ENCODE measurements at places on chromosomes 6 and 20.

DNA sequence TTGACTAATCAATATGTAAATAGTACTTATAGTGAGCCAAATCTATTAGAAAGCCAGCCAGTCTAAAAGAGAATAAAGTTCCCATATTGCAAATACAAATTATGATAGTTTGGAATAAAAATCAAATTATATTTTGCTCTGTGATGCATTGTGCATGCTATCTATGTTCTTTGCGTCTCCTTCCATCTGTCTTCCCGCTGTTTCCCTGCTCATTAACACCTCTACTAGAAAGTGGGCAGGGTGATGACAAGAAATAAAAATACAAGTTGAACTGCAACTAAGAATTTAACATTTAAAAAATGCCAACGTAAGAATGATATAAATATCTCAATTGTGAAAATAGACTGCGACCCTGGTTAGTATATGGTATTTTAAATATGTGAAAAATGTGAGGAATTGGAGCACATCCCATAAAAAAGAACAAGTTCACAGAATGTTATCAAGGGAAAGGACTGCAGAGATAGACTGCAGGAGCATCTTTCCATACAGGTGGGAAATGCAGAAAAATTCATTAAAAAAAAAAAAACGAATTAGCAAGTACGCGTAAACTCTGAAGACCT lies 157.6 kb upstream of the PDE7B start:
- DNase-seq: no peak

DNA sequence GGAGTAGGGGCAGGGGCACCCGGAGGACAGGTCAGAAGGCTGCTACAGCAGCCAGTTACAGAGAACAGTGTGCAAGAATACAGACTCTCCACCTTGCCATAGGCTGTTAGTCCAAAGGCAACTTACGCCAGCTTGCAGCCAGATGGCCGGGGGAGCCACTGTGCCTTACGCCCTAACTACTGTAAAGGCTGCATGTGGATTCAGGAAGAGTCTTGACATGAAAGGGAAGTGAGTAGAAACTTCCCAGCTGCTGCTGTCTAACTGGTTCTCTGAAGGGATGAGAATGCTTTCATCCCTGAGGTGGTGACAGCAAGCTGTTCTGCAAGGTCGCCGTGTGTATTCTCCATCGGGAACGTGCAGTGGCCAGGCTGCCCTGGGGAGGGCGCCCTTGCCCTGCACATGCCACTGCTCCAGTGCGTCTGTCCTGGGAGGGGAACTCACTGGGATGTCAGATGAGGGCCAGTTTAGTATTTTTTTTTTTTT lies 46.1 kb downstream of the LYRM4 start:
- DNase-seq: peak; percentile 51

DNA sequence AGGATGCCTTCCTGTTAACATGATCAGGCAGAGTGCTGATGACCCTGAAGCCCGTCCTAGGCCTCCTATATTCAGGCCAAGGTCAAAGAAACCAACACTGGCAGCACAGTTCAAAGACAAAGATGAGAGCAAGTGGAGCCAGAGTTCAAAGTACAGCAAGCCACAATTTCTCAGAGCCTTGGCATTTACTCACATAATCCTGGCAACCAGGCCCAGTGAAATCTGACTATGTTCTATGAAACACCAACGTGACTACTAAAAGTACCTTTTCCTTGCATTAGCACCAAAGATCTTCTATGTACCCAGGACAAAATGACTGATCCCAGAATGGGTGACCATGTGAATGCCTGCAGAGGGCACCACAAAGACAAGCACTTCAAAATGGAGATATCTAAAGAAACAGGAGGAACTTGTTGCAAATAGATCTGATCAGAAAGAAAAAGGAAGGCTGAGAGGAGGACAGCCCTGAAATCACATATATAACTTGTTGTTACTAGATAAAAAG lies 3.9 kb downstream of the NFS1 start:
- no peak for DNase-seq

DNA sequence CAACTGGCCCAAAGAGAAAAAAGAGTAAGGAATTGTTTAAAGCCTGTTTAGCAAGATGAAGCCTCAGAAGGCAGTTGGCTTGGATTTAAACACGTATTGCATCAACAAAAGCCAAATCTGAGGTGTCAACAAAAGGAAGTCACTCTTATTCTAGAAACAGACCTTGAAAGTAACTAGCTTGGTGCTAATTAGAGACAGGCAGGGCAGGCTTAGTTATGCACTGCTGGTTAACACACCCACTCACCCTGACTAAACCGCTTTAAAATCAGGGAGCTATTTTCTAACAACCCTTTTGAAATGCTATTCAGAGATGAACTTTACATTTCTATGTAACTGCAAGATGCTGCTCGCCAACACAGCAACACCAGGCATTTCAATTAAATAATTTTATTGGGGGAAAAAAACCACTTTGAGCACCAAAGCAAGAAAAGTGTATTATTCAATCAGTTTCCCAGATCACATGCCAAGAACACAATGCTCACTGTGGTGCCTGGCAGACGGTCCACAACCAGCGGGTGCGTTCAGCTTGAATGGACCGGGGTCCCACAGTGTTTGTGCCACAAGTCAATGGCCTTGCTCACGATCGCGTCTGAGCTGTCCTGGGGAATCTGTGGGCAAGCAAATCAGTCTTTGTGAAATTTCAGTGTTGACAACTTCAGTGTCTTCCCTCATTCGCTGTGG lies 23.6 kb downstream of the TBC1D7 start:
- no peak for DNase-seq

DNA sequence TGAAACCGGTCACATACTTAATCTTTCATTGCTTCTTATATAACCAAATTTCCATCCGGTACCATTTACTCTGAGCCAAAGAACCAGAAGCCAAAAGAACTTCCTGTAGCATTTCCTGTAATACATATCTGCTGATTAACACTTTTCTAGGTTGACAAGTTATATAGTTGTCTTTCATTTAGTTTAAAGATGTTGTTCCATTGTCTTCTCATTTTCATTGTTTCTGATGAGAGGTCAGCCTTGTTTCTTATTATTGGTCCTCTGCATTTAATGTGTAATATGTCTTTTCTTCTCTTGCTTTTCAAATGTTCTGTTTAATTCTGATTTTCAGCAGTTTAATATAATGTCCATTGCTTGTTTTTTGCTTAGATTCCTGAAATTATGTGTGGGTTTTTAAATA lies 214.5 kb upstream of the CCN2 start:
- no peak for DNase-seq

DNA sequence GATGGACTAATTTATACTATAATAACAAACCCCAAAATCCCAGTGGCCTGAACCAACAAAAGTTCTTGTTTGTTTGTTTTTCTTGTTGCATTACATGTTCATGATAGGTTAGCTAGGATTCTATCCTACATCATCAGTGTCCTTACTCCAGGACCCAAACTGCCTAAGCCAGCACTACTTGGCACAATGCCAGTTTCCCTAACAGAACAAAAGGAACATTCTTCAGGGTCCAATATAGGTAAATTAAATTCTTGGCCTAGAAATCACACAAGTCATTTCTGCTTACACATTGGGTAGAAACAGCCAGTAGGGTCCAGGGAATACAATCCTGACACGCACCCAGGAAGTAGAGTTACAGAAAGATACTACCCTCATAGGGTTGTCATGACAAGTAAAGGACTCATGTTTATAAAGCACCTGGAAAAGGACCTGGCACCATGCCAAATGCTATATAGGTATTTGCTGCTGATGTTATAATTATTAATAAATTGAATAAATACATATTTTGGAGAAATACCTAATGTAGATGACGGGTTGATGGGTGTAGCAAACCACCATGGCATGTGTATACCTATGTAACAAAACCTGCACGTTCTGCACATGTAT lies 38.8 kb downstream of the RCAN2 start:
- DNase-seq: peak; percentile 35

DNA sequence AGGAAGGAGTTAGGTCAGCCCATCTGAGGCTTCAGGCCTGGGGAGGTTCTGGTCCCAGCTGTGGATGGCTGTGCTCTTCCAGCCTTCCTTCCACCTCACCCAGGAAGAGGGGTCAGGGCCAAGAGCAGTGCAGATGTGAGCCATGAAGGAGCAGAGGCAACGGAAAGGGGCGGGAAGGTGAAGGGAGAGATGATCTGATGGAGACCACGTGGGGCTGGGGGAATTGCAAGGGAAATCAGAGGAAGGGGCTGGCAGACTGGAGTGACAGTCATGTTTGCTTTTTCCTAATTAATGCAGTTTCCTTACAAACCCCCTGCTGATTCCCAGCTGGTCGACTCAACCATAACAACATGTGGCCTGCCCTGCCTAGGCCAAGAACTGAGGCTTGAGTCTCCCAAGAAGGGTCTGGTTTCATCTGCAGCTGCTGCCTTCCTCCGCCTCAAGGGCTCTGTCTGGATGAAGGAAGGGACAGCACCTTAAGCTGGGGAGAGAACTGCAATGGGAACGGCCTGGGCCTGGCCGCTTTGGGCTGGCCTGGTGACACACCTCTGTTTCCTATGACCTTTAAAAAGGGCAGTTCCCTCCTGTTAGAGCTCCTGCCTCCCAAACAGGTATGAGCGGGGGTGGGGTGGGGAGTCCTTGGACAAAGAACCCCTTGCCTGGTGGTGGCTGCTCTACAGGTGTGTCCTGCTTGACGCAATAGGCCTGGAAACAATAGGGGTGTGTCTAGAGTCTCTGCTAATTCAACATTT lies 7.8 kb upstream of the MRPS18A start:
- DNase-seq: no peak

DNA sequence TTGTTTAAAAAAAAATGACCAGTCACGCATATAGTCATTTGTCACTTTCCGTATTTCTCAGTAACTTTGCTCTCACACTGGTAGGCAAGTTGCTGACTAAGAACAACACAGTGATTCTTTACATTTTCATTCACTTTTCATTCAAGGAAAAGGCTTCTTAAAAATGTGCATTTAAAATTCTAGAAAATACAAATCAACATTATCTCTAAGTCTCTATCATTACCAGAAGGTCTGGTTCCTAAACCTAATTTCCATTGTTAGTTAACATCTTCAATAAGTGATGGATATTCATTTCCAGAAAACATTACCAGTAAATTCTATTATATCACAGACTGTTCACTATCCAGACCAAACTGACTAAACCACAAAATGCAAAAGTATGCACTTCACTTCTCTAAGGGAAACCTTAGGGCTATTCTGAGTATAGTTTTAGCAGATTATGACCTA lies 115.3 kb downstream of the AHI1 start:
- no peak for DNase-seq

DNA sequence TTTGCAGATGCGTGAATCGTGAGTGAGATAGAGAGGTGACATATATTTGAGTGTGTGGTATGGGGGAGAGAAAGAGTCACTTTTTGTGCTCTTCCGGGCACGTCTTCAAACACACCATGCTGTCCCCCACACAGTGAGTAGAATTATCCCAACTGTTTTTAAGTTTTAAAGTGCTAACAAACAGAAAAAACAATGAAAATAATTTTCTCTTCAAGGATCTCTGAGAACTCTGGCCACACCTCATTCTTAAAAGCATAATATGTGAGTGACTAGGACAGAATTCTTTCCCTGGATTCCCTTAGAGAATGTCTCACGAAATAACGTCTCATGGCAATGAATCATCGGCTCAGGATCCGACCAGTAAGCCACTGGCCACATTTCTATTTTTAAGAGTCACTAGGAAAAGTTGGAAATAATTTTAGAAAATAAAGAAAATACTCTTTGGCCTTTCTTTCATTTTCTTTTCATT lies 235.7 kb upstream of the ZNF217 start:
- DNase-seq: peak; percentile 95

DNA sequence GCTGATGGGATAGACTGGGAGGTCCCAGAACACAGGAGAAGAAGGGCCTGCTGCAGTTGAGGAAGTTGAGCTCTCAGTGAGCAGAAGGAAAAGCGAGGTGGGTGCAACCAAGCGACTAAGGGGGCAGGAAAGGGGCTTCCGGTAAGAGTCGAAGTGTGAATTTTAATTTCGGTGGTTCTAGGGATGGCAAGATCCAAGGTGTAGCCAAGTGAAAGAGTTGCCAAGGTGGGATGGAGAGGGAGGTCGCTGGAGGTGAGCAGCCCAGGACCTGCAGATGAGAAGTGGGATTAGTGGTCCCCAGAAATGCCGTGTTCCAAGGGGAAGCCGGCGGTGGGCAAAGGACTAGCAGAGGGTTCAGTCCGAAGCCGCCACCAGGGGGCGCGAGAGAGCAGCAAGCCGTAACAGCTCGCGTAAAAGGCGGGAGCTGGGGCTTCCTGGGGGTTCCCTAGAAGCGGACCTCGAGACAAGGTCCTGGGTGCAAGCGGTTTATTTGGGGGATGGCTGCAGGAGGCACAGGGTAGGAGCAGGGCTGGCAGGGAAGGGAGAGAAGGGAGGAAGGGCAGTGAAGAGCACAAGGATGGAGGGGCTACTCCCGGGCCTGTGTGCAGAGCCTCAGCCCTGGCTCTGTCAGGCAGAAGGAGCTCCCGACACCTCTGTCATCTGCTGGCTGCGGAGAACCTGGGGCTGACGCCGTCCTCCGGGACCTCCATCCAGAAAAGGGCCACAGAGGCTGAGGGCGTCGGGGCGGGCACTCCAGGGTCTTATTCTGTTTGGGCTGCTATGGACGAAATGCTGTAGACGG lies 103.6 kb downstream of the PAX1 start:
- no peak for DNase-seq

DNA sequence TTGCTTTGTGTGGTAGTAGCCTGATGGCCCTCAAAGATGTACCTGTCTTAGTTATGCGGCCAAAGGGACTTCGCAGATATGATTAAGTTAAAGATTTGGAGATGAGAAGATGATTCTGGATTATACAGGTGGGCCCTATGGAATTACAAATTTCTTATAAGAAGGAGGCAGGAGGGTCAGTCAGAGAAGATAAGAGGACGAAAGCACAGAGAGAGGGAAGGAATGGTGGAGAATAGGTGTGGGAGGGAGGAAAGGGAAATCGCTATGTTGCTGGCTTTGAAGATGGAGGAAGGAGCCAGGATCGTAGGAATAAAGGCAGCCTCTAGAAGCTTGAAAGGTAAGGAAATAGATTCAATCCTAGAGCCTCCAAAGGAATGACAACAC lies 1.2 kb upstream of the TSPYL1 start:
- no peak for DNase-seq

DNA sequence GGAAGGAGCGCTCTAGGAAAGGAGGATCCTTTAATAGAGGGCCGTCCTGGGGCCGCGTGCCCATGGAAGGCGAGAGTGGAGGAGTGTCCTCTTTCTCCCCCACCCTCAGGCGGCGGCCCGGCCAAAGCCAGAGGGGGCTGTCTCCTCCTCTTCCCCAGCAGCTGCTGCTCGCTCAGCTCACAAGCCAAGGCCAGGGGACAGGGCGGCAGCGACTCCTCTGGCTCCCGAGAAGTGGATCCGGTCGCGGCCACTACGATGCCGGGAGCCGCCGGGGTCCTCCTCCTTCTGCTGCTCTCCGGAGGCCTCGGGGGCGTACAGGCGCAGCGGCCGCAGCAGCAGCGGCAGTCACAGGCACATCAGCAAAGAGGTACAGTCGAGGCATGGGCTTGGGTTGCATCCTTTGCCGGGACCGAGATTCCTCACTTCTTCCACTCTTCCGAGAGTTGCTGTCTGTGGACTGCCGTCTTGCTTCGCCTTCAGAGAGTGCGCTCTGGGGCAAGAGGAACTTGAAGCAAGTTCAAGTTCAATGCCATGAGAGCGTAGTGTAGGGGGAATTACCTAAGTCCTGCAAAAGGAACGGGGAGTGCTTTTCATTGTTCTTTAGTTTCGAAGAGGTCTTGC lies at the start of gene LAMA2:
Gene LAMA2 (plus strand): TSS at position 148 of the 621 bp plus-strand sequence. CDS start 108 bp downstream, at position 256.
- peak; percentile 87 for DNase-seq

GRCh38 chr6:101232961-101233360 lies 160.5 kb upstream of the GRIK2 start:
- DNase-seq: no peak

All from adipocyte (in vitro differentiated cells).